Stromal cell of bone marrow (primary cell): ENCODE measurements at places on chromosomes 11 and 22.

GRCh38 chr11:57638005-57638781, 11.5 kb downstream of the YPEL4 start:
- DNase-seq, result peak; percentile 81

DNA sequence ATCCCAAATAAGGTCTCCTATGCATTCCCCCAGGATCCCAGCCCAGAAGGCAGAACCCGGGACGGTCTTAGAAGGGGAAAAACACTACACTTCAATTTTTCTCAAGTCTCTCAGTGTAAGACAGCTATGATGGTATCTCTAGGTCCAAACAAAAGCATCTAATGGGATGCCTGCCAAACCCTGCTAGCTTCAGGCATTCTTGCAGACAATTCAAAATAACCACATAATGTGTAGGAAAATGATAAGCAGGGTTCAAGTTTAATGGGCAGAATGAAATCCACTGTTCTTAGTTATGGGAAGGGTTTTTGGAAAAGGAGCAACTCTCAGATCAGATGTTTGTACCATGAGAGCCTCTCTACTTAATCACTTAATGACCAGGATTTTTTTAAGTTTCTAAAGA, 119.8 kb upstream of the ANO1 start:
- DNase-seq, result no peak

- no peak for DNase-seq
Measured at GRCh38 chr11:4190519-4190918, 95.9 kb downstream of the RRM1 start.

GRCh38 chr11:2267851-2268728, 2.3 kb downstream of the ASCL2 start:
- no peak for DNase-seq

- DNase-seq, result no peak
Measured at GRCh38 chr11:66870131-66870530, 13.3 kb downstream of the LRFN4 start.

DNA sequence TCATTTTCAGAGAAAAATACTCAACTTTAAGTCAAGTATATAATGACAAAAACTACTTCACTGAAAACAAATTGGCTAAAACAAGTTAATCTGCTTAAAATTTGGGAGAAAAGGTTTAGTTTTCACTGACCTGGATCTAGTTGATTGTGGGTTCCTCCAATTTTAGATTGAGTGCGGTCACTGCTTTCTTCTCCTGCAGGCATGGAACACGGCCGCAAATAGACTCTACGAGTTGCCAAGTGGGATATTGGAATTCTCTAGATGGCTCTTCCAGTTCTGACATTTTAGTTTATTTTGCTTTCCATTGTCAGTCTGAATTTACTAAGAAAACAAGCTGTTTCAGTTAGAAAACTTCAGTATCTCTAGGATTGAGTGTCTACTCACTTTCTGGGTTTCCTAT, 12.3 kb downstream of the OR4C5 start:
- no peak for DNase-seq

- no peak for DNase-seq
Measured at GRCh38 chr11:125579811-125580210, 10.5 kb downstream of the EI24 start.

- DNase-seq, result peak; percentile 95
Measured at GRCh38 chr11:66418168-66418985, 2.5 kb upstream of the NPAS4 start.

DNA sequence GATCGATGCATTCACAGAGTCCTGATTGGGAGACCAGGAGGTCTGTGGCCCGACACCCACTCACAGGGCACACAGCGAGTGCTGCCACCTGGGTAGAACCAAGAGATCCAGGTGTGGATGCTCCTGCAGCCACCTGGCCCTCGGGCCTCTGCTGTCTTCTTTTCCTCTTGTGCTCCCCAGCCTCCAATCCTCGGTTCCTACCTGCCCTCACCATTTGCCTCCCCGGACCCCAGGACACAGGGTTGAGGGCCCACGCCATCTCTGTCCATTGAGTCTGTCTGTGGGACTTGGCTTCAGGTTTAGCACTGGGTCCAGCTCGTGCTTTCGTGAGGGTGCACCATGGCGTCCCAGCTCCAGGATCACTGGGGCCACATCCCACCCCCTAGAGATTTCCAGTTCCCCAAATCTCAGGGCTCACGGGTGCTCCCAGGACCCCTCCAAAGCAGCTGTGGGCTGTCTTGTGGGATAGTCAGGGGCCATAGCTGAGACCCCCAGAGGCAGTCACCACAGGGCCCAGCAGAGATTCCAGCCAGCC, 591.1 kb downstream of the BRD1 start:
- DNase-seq, result no peak

DNA sequence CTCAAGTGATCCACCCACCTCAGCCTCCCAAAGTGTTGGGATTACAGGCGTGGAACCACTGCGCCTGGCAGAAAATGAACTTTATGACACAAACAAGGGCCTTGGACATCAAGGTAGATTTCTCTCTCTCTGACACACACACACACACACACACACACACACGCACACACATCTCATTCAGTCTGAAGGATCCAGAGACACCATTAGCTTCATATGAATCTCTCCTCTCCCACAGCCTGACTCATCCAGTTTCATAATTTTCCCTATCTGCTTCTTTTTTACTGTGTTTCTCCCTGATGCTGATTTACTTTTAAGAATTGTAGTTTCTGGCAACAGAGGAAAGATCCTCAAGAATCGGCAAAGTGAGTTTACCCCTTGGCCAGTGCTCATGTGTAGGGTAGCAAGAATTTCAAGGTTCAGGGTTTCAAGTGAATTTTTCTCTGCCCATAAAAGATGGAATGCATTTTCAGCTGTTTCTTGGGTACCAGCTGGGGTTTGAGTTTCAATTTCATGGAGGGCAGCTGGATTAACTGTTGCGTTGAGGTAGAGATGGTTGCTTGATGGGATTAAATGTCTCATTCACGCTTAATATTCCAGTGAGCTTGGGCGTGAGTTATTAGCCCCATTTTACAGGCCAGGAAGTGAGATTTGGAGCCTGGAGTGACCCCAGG, 3.5 kb downstream of the MYO18B start:
- peak; percentile 57 for DNase-seq

DNA sequence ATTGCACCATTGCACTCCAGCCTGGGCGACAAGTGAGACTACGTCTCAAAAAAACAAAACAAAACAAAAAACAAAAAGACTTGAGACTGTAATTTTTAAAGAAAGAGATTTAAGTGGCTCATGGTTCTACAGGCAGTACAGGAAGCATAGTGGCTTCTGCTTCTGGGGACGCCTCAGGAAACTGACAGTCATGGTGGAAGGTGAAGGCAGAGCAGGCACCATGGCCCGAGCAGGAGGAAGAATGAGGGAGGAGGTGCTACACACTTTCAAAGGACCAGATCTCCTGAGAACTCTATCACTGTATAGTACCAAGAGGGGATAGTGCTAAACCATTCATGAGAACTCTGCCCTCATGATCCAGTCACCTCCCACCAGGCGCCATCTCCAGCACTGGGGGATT, 52.0 kb downstream of the CBL start:
- no peak for DNase-seq

DNA sequence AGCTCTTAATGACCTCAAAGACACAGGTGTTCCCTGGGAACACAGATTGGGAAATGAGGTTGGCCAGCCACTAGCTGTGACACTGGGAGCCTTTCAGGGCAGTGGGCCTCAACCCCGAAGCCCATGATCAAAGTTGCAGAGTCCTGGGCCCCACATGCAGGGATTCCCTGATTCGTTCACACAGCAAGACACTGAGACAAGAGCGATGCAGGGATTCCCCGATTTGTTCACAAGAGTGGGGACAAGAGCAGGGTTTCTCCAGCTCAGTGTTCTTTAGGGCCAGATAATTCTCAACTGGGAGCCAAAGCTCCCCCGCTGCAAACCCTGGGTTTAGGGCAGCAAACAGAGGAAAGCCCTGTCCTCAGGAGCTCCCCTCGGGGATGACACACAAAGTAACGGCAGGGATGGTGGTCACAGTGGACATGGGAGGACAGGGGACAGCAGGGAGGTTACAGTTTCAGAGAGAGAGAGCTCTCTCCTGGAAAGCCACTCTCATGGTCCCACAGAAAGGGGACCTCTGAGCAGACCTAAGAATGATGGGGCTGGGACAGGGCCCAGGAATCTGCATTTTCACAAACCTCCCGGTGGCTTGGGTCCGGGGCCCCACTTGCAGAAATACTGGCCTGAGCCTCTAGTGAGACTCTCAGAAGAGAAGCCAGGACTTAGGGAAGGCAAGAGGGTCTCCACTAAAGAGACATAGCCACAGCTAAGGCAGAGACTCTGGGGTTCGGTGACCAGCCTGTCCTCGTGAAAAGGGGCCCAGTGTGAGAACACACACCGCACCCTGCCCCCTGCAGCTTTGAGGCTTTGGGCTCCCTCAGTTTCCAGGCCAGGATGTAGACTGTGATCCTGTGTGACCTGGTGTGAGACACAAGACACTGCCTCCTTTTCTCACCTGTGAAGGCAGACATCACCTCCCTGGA, 7.4 kb upstream of the GNAZ start:
- DNase-seq, result no peak

DNA sequence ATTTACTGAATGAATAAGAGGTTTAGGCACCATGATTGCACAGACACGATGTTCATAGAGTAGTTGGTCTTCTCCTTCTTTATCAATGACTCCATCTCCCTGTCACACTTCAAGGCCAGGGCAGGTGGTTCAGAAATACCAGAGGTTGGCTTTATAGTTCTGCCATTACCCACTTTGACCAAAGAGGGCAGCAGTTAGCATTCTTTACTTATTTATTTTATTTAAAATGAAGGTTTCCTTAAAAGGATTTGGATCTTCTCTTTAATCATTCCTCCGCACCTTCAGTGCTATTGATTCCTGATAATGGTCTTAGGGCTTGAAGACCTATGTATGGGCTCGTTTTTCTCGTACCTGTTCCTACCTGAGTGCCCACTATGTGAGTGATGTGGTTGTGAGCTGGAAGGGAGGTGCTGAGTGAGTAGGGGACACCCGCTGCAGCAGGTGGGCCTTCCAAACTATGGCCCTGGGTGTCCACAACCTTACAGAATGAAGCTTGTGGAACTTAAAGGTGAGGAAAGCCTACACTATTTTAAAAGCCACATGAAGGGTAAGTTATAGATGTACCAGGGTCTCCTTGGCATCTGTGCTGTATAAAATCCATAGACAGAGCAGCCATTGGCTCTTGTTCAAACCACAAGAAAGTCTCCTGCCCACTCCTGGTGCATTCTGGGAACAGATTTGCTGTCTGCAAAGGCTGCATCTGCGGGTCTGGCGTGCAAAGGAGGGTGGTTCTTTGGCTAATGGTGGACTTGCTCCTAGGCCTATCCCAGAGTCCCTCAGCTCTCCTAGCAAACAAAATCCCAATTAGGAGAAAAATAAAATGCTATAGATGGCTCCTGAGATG, 35.0 kb downstream of the TIMP3 start:
- DNase-seq, result no peak

- DNase-seq, result no peak
Measured at GRCh38 chr22:41722496-41722895, 23.2 kb downstream of the MEI1 start.

- DNase-seq, result peak; percentile 84
Measured at GRCh38 chr11:131763193-131763890, 392.9 kb downstream of the NTM start.

DNA sequence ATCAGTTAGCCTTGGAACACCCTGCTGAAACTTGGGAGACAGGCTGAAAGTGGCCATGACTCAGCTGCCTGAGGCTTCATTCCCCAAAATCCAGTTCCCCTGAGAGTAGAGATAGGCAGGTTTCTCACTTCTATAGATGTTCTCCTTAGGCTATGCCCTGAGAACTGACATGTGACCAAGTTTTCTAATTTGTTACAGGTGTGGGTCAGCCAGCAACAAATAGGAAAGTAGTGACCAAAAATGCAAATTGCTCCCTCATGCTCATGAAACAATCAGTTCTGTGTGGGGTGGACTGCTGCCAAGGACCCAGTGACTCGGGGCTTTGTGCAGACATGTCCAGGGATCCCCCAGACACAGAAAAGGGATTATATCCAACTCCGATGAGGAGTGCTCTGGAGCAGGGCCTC, 7.3 kb upstream of the CCDC15 start:
- DNase-seq, result no peak

DNA sequence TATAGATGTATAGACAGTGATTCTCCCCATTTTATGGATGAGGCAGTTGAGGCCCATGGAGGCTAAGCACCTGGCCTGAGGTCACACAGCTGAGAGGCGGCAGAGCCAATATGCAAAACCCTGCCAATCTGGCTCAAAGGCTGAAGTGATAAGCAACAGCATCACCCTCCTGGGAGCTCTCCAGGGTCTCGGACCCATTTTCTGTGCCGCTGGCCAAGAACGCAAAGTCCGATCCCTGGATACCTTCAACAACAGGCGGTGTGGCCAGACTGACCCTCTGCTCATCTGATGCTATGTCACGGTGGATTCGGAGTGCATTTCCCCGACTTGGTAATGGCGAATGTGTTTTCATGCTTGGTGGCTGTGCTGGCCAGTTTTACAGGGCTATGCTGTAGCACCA, 595.0 kb downstream of the TBC1D22A start:
- DNase-seq, result no peak

DNA sequence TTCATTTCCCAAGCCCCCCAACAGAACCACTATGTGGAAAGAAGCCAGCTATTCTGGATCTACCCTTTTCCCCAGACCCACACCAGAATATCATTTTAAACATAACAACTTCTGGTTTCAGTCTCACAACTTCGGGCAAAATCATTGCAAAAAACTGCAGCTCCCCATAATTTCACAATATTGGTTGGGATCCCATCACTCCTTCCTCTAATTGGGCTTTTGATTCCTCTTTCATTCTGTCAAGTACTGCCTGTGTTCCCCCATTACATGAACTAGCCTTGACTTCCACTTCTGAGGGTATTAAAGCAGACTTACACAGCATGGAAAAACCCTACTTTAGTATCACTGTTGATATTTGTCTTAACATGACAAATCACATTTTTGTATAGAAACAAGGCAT, 4.1 kb upstream of the APOL3 start:
- DNase-seq, result no peak

DNA sequence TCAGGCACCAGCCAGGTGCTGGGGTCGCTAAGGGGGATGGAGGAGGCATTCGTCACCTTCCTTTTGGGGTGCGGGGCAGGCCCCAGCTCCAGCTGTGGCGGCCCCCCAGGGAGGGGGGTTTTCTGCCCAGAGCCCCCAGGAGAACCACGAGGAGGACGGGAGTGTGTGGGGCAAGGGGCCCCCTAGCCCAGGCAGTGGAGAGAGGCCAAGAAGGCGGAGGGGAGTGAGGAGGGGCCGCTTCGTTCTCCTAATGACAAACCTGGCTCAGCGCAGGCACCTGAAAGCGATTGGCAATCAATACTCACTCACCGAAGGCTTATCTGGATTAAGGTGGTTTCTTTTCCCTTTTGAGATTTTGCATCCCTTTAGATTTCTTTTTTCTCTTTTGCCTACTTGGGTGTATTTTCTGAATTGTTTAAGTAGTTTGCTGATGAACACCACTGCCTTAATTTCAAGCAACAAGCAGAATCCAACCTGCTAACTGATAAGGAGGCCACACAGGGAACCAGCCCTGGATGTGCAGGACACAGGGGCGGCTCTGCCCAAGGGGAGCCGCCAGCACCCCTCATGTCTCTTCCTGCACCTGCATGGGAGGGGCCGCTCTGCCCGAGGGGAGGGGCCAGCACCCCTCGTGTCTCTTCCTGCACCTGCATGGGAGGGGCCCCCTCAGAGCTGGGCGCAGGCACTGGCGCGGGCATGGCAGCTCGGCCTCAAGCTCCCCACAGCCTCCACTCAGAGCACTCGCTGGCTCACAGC, 122.3 kb downstream of the BRD1 start:
- DNase-seq, result no peak

GRCh38 chr11:75150879-75151278, at the start of gene SLCO2B1:
Gene SLCO2B1 (plus strand): TSS chr11:75151107. CDS start chr11:75151382, 275 bp downstream.
- DNase-seq, result no peak
